ENCODE measurements at places on chromosomes 6 and 20.

- no peak for DNase-seq
These were observed 43.8 kb downstream of the ERMARD start for GRCh38 chr6:169795196-169795595.

- no peak for DNase-seq
These were observed 6.9 kb downstream of the MANBAL start for GRCh38 chr20:37296371-37296770.

DNA sequence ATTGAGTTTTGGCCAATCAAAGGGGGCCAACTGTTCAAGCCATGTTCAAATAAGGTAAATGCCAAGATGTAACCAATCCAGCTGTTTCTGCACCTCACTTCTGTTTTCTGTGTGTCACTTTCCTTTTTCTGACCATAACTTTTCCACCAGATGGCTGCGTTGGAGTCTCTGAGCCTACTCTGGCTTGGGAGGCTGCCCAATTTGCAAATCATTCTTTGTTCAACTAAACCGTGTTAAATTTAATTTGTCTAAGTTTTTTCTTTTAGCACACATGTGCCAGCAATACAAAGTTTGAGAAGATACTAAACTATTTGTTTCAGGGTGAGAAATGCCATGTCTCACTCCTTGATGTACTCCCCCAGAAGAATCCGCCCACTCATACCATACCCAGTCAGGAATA is 52.1 kb downstream of the IYD start:
- no peak for DNase-seq

DNA sequence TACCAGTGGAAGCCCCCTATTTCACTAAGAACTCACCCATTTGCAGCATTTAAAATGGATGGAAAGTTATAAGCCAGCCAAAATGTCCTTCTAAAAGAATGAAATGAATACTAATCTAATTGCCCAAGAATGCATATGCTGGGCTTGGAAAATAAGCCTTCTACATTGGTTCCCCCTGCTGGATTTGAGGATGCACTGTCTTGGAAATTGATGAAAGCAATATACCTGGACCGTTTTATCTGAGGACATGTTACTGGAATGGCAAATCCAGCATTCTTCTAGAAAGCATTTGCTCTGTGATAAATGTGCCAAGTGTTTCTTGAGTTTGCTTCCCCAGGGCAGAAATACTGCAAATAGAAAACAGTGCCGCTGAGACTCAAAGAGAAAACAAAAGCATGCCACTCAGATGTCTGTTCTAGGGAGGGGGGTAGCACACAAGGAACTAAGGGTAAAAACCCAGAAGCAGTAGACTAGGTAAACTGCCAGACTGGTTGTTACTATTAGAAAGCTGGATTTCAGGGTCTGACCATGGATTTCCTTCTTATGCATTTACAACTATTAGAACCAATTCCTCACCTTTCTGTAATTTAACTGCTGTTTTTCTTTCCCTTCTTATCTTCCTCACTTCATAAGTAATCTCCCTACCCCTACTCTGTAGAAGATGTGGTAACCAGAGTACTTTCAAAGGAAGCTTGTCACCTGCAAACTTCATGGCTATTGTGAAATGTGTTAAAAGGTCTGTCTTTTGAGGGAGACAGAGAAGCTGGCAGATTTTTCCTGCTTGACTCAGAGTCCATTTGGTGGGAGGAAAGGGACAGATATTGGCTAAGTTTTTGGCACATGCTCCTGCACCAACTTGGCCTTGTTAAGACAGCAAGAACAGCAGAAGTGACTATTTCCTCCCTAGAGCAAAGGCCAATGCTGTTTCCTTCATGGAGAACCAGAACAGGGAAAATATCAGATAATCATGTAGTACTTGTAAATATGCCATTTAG is 642.6 kb downstream of the KIF16B start:
- peak; percentile 59 for DNase-seq

Data from epithelial cell of esophagus (primary cell).